HT1080 (cell line): ENCODE measurements at places on chromosomes 3 and 15. TPM values are rescaled to one million over a fixed set of nuclear protein-coding genes. Genes with fewer than 3 reads are reported as not detected.
A peak's percentile ranks its signal among the peaks of the same experiment; 100 is the strongest.

- DNase-seq = no peak
Observed at GRCh38 chr15:73884159-73884558, 10.8 kb downstream of the TBC1D21 start.

DNA sequence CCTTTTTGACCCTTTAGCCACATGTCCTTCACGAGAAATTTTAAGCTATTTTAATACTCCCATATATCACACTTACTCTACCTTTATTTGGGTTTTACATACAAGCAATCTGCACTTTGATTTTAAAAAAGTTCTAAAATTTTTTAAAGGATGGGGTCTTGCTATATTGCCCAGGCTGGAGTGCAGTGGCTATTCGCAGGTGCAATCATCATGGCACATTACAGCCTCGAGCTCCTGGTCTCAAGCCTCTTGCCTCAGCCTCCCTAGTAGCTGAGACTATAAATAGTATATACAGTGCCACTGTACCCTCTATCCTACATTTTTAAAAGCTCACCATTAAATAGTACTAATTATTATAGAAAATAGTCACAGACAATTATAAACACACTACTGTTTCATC lies 29.9 kb downstream of the NIT2 start:
- no peak for DNase-seq

DNA sequence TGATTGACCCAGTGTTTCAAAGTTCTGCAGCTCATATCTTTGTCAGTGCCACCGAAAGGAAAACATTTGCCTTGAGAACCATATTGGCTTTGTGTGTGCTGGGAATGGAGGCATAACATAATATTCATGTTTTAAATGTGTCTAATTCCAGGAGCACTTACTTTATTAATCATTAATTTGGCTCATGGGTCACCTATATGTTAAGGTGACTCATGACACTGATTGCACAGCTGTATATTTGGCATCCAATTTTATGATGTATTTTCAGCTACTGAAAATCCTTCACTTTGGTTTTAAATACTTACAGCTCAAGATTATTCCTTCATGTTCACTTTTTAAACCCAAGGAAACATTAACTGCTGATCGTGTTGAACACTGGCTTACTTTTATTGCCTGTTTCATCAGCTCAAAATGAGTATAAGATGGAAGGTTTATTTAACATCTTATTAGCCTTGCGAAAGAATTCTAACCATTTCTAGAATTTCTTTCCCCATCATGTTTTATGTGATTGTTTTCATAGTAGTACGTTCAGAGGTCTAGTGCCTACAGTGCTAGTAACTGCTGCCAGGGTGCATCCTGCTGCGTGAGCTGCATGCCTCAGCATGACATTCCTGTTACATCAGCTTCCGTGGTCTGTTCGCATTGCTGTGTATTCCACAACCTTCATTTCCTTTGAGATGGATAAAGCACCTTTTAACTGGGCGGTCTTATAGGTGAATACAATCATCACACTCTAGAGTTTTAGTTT lies 63.7 kb downstream of the LRCH3 start:
- DNase-seq = peak; percentile 85

DNA sequence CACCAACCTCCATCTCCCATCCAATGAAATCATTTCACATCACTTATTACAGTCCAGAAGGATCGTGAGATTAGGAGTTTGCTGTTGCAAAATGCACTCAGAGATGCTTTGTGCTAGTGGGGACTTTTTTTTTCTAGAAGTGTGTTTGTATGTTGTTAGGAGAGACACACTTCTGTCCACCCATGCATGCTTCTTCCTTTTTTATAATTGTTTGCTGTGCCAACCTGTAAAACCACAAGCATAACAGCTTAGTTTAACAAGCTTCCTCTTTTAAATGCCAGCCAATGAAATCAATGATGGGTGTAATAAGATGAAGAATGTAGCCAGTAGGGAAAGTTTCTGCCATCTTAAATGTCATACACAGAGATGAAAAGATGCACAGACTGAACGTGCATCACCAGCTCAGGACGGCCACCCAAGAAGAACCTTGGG lies 305.6 kb upstream of the STT3B start:
- no peak for DNase-seq

- no peak for DNase-seq
Observed at GRCh38 chr15:70098461-70099166, 897 bp upstream of the TLE3 start.

DNA sequence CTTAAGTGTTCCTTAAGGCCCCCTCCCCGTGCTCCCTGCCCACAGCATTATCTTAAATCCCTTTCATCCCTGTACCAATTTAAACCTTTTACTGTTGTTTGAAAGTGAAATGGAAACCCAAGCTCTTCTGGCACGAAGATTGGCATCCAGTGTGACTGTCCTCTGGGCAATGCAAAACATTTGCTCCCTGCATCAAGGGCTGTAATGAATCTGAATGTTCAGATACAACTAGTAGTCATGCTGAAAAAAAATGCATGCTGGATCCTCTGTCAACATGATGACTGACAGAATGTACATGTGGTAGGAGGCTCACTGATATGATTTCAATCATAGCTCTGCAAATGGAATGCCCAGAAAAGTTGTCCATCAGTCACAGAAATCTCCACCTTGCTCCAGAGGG lies 8.1 kb upstream of the CDIN1 start:
- DNase-seq = no peak

- DNase-seq = no peak
Observed at GRCh38 chr3:77479021-77479420, 439.1 kb downstream of the ROBO2 start.

DNA sequence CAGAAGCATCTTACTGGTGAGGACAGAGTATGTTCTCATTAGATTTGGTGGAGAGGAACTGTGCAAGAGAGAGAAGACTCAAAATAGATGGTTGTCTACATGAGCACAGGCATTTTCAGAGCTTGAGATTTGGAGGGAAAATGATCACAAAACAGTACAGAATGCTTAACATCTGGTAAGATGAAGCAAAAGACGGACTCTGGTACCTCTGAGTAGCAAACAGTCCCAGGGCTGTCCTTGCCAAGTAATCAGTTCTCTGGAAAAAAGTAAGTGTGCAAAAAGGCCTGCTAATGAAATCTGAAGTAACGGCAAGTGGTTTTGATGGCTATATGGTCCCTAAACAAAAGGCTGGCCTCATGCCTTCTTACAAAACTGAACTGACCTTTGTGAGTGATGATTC lies 414.2 kb downstream of the CNTN4 start:
- no peak for DNase-seq

DNA sequence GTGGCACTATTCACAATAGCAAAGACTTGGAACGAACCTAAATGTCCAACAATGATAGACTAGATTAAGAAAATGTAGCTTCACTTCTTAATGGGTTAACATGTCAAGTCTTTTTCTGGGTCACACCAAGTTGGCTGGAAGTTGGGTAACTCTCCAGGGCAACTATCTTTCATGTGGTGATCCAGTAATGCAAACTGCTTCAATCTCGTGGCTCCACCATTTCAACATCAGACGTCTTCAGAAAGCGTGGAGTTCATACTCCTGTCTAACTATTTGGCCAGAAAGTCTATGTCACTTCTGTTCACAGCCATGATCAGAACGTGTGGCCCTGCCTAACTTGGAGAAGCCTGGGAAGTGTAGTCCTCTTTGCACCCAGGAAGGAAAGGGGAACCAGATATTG lies 32.2 kb downstream of the DUT start:
- DNase-seq = no peak

GRCh38 chr3:101629219-101629618 lies 47.7 kb downstream of the ZBTB11 start:
- no peak for DNase-seq

DNA sequence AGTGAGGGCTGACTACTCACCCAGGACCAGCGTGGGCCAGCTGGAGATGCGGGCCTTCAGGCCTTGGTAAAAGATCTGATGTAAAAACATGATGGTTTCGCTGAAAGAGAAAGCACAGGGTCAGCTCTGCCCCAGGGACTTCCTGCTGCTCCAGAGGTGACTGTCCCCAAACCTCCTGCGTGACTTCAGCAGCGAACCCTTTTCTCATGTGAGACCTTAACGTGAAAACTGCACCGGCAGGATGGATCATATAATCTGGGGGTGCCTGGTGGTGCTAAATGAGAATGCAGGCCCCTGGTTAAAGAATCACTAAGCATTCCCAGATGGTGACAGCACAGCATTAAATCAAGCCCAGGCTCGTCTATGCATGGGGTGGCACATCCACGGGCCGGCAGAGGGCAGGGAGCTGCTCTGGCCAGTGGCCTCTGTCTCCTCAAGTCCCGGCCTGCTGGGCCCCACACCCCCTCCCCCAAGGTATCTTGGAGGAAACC lies 55.4 kb downstream of the RASGRF1 start:
- DNase-seq = peak; percentile 10

DNA sequence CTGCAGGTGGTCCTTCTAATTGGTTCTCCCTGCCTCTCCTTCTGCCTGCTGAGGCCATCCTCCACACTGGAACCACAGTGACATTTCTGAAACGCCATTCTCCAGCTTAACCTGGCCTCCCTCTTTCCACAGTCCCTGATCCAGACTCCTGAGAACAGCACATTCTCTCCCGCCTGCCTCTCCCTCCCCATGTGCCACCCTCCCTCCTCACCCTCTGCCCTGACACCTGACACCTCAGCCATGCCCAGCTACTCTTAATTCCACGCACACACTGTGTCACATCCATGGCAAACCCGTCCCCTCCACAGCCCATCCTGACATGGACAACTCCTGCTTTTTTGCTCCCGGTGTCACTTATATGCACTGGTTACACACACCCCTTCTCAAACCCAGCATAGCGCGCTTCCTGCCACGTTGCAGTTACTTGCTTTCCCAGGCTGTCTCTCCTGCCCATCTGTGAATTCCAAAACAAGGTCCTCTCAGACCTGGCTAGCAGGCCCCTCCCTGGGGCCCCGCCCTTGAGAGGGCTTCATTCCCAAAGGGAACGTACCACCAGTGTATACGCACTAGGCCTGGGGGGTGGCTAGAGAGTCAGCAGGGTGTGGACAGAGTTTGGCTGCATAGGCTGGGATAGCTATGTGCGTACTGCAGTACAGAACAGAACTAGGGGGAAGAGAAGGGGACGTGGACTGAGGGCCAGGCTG lies 92.7 kb upstream of the BLM start:
- no peak for DNase-seq

DNA sequence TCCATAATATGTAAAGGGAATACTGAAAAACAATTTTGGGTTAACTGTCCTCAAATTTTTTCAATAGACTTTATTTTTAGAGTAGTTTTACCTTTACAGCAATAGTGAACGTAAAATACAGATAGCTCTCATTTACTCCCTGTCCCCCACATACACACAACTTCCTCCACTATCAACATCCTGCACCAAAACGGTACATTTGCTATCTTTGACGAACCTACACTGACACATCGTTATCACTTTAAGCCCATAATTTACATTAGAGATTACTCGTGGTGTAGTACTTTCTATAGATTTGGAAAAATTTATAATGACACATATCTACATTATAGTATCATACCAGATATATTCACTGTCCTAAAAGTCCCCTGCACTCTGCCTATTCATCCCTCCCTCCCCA lies 16.9 kb upstream of the P2RY1 start:
- no peak for DNase-seq

GRCh38 chr3:106945435-106945834 lies 431.8 kb upstream of the CCDC54 start:
- no peak for DNase-seq

GRCh38 chr3:43627360-43627759 lies 5.5 kb upstream of the ANO10 start:
- DNase-seq = no peak

GRCh38 chr3:195559723-195560409 lies 16.7 kb upstream of the PPP1R2 start:
- peak; percentile 47 for DNase-seq

DNA sequence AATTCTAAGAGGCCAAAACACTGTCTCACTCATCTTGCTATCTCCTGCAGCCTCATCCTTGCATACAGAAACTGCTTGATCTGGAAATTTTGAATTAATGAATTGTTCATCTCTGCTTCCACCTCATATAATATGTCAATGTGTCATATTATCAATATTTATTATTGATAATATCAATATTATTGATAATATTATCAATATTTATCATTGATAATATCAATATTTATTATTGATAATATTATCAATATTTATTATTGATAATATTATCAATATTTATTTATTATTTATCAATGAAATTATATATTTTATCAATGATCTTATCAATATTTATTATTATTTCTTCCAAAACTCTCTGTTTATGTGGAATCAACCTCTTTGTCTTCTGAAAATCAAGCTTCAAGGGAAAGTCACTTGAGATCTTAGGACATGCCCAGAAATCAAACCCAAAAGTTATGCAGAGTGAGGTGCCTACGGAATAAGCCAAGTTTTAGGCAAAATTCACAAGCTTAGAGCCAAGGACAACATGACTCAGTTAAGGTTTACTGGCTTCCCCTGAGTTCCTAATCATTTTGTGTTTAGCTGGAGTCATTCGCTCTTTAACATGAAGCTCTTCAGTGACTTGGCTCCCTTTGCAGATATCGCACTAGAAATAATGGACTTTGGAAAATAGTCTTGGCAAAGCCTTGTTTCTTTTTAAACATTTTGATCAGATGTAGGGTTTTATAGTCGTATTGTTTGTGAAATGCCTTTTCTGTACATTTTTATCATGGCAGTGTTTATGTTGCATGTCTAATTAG lies 297.1 kb upstream of the RARB start:
- DNase-seq = no peak

GRCh38 chr3:5787861-5788488 lies 600.5 kb downstream of the EDEM1 start:
- peak; percentile 80 for DNase-seq

GRCh38 chr3:166593776-166594175 lies 756.6 kb upstream of the BCHE start:
- DNase-seq = no peak

- DNase-seq = peak; percentile 70
Observed at GRCh38 chr15:98609144-98609852, 39.0 kb upstream of the IGF1R start.

Gene TMOD2
- 0.73 and 2.2 TPM in 2 replicates for total RNA-seq

Gene AGTR1
- 0.07 TPM in 1 of 2 replicates, not detected in the other for total RNA-seq

Gene SCAPER
- total RNA-seq = 4.3 and 6.2 TPM in 2 replicates

Gene LRRC31
- total RNA-seq = not detected in 2 replicates

Gene CD96
- total RNA-seq = 0.07 and 0.14 TPM in 2 replicates

Gene CCR8
- not detected in 2 replicates for total RNA-seq

Gene STRA6
- total RNA-seq = 0.10 TPM in 1 of 2 replicates, not detected in the other

Gene RARRES1
- total RNA-seq = not detected in 2 replicates

Gene ANKUB1
- not detected in 2 replicates for total RNA-seq

Gene SPINK8
- not detected in 2 replicates for total RNA-seq
